ENCODE measurements at places on chromosomes 5 and 9. TPM values are rescaled to one million over a fixed set of nuclear protein-coding genes. Genes with fewer than 3 reads are reported as not detected.
A peak's percentile ranks its signal among the peaks of the same experiment; 100 is the strongest.

DNA sequence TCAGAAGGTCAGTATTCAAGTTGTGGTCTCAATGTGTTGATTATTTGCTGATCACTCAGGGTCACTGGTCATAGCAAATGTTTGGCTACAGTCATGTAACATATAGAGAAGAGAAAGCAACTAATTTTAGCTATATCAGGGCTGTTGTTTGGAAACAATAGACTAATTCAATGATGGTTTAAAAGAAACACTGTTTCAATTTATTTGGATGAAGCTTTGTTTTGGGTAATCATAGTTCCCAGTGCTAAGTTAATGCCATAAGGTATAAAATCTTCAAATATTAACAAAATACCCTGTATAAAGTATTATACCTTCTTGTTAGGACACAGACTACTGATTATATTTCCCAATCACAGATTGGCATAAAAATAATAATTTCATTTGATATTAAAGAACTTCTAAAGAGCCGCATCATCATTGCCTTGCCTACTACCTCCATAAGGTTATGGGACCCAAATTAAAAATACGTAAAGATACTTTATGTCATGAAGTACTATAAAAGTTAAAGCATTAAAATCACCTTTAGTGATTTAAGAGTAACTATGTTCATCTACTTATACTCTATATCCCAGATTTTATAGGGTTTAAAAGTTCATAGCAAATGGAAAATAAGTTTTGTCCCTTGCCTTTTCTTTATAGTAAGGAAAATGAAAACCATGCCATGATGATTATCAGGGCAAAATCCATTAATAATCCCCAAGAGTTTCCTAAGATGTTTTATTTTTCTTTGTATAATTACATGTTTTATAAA, 6.0 kb downstream of the NR3C1 start:
- DNase-seq = peak; percentile 23

PRUNE2 gene
- 1.5 TPM for total RNA-seq

- peak; percentile 92 for DNase-seq
Measured at GRCh38 chr5:103849934-103850333, 287.3 kb upstream of the NUDT12 start.

GRCh38 chr9:1995084-1995483, 20.1 kb upstream of the SMARCA2 start:
- DNase-seq = no peak

ACSL6 gene
- total RNA-seq = 0.33 TPM

HMMR gene
- total RNA-seq = 0.33 TPM

GRCh38 chr9:19486803-19487202, 78.0 kb downstream of the ACER2 start:
- DNase-seq = no peak

GALNT12 gene
- 0.17 TPM for total RNA-seq

TNC gene
- total RNA-seq = 178 TPM

- no peak for DNase-seq
Measured at GRCh38 chr9:125355601-125356000, 94.0 kb downstream of the GAPVD1 start.

GRCh38 chr9:80467632-80468031, 895.9 kb downstream of the TLE4 start:
- DNase-seq = peak; percentile 38

MCTP1 gene
- total RNA-seq = 31.9 TPM

GRCh38 chr5:139850423-139851016, 54.9 kb downstream of the PSD2 start:
- DNase-seq = no peak

DNA sequence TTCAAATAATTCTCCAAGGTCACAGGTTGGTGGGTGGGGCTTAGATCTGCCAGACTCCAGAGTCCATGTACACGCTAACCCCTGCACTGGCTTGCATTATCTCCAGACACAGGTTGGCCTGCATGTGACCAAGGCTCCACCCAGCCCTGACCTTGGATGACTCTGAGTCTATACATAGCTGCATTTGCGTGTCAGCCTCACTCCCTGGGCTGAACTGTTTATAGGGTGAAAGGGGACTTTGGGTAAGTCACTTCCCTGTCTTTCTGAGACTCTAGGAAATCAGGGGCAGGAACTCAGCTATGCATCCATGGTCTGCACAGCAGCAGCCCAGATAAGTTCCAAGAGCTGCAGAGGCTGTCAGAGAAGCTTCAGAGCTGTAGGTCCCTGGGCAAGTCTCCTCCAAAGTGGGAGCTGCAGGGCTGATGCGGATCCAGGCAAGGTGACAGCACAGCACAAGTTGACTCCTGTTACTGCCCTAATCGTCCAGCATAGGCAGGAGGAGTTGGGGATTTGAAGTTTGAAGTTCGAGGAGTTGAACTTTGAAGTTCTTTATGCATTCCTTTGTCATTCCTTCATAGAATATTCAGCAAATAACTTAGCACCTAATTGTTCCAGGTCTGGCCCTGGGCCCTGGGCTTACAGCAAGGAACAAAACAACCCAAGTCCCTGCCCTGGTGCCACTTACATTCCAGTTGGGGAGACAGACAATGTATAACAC, 53.4 kb downstream of the SLC22A5 start:
- DNase-seq = no peak

DNA sequence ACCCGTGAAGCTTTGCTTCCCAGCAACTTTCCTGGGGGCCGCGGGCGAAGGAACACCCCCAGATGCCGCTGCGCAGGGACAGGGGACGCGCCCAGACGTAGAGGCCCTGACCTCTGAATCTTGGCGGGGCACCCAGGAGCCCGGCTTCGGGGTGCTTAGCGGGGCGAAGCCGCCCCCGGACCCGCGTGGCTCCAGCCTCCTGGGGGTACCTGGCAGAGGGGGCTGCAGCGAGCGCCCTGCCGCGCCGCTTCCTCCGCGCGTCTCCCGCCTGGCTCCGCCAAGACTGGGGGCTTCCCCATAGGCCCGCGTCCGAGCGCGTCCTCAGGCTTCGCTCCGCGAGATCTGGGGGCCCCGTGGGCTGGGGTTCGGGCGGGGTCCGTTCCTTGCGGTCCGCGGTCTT, 23.0 kb upstream of the ZNF782 start:
- no peak for DNase-seq

DNA sequence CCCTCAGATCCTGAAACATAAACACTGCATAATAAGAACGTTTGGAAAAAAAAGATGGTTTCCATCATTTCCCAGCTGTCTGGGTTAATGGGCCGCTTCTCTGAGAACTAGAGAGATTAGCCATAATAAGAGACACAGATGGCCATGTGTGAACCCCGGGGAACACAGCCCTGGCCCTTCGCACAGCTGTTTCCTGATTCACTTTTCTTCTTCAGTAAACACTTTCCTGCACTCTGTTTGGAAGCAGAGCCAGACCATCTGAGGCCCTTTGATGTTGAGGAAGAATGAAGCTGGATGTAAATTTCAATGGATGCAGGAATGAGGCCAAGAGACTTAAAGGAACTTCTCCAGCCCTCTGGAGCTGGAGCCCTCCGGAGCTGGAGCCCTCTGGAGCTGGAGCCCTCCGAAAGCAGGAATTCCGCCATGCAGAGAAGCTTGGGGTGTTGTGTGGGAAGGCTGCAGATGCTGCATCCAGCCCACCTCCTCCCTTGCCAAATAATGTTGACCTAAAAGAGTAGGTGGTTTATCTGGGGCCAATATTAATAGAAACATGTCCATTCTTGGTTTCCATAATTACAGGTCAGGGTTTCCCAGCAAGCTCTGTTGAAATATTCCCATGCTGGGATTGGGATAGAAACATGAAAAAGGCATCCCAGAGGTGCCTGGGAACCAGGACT, 218.9 kb downstream of the NXNL2 start:
- DNase-seq = no peak

DNA sequence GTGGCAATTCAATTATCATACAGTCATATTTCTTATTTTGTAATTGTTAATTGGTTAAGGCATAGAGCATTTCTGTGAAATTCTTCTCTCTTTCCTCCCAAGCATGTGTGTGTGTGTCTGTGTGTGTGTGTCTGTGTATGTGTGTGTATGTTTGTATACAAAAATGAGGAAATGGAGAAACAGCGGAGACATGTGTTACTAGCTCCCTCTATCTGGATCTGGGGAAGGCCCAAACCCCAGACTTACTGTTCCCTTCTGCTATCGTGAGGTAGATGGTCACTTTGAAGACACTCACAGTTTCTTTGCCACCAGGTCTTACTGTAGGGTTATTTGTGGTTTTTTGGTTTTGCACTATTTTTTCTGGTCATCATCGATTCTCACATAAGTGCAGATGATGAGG, 11.4 kb upstream of the C5orf63 start:
- DNase-seq = no peak

DNA sequence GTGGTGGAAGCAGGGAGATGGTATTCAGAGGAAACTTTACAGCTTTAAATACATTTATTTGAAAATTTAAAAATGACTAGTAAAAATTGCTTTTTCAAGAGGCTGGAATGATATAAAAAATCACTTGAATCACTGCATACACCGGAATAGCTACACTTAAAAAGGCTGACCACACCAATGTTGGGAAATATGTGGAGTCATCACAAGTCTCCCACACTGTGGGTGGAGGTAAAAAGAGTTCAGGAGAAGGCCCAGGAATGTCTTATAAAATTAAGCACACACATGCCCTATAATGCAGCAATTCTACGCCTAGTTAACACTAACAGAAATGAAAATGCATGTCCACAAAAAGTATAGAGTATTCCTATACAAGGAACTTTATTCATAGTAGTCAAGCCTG, 198.1 kb downstream of the ROR2 start:
- DNase-seq = peak; percentile 73

GRCh38 chr5:73786043-73786831, 160.2 kb downstream of the ARHGEF28 start:
- DNase-seq = peak; percentile 87

SPINK1 gene
- total RNA-seq = not detected

GTF2H2 gene
- total RNA-seq = 44.3 TPM

DNA sequence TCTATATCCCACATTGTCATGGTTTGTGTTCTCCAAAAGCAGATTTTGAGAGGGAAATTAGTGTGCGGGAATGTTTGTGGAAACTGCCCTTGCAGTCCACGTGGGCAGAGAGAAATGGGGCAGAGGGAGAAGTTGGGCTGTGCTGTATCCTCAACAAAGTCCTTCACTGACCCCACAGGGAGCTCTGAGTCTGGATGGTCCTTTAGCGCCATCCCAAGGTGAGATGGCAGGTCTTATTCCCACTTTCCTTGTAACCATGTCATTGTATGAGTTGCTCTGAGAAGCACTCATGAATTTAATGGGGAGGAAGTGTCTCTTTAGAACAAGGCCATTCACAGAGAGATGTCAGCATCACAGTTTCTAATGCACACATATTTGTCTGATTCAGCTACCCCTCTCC, 127.1 kb downstream of the ANKRD18B start:
- no peak for DNase-seq

GRCh38 chr9:32265037-32265436, 119.4 kb upstream of the ACO1 start:
- no peak for DNase-seq

GRCh38 chr5:43332401-43332800, 19.2 kb upstream of the HMGCS1 start:
- DNase-seq = no peak

GRCh38 chr5:163544836-163545235, 39.4 kb downstream of the MAT2B start:
- no peak for DNase-seq

TXNDC8 gene
- not detected for total RNA-seq

GRCh38 chr5:43571237-43571636, 14.4 kb upstream of the PAIP1 start:
- DNase-seq = no peak

DNA sequence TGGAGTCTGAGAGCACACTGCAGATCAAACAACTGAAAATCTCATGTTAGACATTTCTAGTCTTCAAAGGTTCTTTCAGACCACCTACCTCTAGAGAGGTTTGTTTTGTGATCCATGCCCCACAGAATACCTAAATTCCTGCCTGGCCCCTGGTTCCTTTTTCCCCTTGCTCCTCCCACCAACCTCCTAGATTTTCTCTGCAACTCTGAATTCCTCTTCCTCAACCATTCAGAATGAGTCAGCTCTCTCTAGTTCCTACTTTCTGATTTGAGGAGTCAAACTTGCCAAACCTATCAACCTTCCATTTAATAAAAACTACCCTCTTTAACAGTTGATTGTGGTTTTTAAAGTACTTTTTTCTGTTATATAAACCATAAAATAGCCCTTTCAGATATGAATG, 83.2 kb upstream of the ZNF462 start:
- DNase-seq = no peak

- peak; percentile 10 for DNase-seq
Measured at GRCh38 chr5:143842920-143843319, 31.0 kb downstream of the HMHB1 start.

CCDC192 gene
- total RNA-seq = not detected

- no peak for DNase-seq
Measured at GRCh38 chr9:107782381-107782780, 292.8 kb upstream of the KLF4 start.

PIP5K1B gene
- total RNA-seq = 0.17 TPM

GRCh38 chr5:10563945-10564837, at the start of gene ANKRD33B:
Gene ANKRD33B (plus strand): TSS chr5:10564070. CDS start chr5:10564468, 398 bp downstream.
- peak; percentile 65 for DNase-seq

DNA sequence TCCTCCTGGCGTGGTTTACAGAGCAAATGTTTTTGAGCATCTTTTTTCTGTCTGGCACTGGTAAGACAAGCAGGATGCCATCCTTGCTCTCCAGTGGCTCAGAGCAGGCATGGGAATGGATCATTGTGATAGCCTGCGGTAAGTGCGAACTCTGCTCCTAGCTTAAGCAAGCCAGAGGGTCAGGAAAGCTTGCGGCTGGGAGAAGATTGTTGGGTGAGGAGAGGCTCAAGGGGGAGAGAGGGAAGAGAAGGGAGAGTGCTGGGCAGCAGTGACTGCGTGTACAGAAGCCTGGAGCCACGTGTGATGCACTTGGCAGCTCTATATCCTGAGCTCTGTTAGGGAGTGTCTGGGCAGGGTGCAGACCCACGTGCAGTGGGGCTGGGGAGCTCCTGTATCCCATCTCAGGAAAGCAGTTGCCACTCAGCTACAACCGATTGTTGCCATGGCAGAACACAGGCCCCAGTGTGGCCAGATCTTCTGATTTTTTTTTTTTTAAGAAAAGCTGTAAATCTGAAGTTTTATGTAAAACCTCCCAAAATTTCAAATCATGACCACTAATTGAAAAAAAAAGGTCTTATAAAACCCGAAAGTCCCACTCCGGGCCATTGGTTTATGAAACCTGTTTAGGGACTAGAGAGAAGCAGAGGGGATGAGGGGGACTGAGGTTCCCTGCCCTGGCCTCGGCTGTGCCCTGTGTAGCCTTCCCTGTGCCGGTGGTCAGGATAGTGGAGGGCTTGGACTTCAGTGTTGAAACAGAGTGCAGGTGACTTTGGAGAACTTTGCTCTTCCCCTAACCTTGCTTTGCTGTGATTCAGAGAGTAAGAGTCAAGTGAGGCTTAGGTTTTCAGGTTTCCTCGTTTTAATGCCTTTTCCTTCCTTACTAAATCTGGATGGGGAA, 67.3 kb downstream of the ZNF618 start:
- DNase-seq = no peak

NIPAL4 gene
- 2.4 TPM for total RNA-seq

Data from mammary epithelial cell (primary cell).